NCI-H510A treated with DMSO at 0.1 percent for 48 hours (cell line): ENCODE measurements at places on chromosomes 5 and 9.
A peak's percentile ranks its signal among the peaks of the same experiment; 100 is the strongest.

- DNase-seq, result peak; percentile 10
Observed at GRCh38 chr5:66814146-66814991, 218.2 kb downstream of the MAST4 start.

GRCh38 chr5:159768243-159768642, 148.0 kb upstream of the ADRA1B start:
- no peak for DNase-seq

GRCh38 chr9:86825299-86825698, 122.0 kb downstream of the GAS1 start:
- no peak for DNase-seq

DNA sequence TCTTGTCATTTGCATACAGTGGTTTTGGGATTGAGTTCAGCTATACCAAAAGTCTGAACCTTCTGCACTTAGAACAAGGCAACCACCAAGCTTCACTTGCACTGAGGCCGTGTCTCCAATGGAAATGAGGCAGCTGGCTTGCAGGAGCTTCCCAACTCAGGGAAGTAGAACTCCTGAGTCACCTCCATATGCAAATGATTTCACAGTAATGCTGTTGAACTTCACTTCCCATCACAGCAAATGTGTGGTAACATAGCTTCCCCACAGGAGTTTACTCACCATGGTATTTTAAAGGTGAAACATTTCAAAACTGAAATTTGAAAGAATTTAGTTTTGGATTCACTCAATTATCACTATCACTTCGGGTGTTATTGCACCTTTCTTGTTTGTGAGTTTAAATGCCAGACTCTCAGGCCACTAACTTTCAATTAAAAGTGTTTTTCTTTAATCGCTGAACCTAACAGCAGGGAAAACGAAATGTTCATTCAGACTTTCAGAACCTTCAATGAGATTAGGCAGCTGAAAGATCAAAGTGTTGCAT, 9.0 kb downstream of the CD274 start:
- no peak for DNase-seq

- no peak for DNase-seq
Observed at GRCh38 chr9:130225071-130225470, 40.5 kb upstream of the HMCN2 start.

GRCh38 chr5:146124580-146124979, 19.2 kb upstream of the PLAC8L1 start:
- no peak for DNase-seq

- no peak for DNase-seq
Observed at GRCh38 chr5:35803191-35803651, 53.5 kb upstream of the IL7R start.

DNA sequence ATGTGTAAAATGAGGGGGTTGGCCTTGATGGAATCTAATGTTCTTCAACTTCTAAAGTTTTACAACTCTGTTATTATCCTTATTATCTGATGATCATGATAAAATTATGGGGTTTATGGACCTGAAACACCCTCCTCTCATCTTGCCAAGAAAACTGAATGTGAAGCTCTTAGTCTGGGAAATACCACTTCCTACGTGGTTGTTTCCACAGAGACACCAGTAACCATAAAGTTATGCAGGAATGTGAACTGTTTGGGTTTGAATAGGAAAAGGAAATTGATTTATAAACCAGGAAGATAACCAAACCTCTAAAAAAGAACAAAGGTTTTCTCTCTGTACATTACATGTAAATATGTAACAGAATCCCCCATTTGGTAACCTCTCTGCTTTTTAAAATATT, 28.3 kb upstream of the RAI14 start:
- no peak for DNase-seq

DNA sequence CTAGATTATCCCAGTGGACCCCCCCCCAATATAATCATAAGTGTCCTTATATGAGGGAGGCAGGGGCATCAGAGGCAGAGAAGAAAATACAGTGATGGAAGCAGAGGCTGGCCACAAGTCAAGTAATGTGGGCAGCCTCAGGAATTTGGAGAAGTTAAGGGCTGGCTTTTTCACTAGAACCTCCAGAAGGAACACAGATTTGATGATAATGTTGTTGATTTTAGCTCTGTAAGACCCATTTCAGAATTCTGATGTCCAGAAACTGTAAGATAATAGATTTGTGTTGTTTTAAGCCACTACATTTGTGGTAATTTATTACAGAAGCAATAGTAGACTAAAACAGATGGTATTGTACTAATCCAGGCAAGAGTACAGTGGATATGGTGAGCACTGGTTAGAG, 36.3 kb upstream of the LRRTM2 start:
- DNase-seq, result no peak

- DNase-seq, result no peak
Observed at GRCh38 chr9:83041771-83042170, 21.2 kb downstream of the RASEF start.

DNA sequence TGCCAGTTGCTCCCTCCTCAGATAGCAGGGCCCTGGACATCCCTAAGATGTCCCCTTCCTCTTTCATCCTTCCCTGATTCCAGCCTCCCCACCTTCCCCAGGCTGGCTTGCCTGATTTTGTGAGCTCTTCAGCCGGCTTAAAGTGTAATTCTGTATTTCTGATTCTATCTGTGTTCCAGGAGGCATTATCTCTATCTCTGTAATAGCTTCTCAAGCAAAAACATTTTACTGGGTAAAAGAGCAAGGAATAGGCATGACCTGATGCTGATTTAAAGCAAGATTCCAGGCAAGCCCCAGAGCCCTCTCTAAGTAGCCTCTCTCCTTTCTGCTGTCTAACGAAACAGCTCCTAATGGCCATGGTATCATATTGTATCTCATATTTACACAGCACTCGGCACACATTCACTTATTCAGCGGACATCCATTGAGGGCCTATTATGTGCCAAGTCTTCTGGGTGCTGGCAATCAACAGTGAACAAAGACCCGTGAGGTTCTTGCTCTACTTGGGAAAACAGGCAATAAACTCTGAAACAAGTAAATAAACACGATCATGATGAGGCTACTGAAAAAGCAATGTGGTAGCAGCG, 100.9 kb upstream of the MSX2 start:
- DNase-seq, result peak; percentile 87

GRCh38 chr5:64949331-64949730, 180.6 kb downstream of the CWC27 start:
- no peak for DNase-seq

DNA sequence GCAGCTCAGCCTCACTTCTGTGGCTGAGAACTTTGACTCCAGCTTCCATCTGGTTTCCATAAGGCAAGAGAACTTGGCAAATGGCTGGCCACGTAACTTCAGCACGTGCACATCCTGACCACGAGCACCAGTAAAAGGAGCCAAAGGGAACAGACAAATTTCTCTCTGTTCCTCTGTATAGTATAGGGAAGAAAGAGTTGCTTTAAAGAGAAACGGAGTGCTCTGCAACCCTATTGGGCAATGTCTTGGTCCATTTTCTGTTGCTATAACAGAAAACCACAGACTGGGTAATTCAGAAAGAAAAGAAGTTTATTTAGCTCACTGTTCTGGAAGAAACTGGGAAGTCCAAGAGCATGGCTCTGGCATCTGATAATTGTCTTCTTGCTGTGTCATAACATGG, 558.7 kb downstream of the ACTL7B start:
- DNase-seq, result no peak

- no peak for DNase-seq
Observed at GRCh38 chr9:121021301-121021700, 28.8 kb downstream of the C5 start.

GRCh38 chr9:134971196-134971595, 53.5 kb upstream of the FCN1 start:
- DNase-seq, result no peak

- DNase-seq, result no peak
Observed at GRCh38 chr9:27487927-27488326, 36.2 kb upstream of the IFNK start.

DNA sequence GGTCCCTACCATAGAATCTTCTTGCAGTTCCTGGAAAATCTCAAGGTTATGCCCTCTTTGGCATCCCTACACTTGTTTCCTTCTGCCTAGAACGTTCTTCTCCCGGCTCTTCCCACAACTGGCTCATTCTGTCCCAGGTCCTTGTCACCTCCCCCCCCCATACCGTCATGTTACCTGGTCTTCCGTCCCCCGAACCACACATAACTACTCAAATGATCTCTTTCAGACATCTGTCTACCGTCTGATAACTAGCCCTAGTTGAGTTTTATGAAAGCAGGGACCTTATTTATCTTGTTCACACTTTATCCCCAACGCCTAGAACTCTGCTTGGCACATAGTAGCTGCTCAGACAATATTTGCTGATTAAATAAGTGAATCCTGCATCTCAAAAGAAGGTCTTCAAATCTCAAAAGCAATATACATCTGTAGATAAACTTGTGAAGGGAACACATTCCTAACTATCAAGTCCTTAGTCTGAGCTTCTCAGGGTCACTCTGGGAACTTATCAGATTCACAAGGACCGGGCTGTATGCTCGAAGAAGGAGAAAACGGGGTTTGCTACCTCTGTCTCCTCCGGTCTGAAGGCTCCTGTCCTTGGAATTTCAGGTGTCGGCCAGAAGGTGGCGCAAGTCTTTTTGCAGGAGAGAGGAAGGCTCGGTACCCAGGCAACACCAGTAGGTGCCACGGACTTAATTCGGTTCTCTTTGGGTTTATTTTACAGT, 30.0 kb downstream of the LCP2 start:
- peak; percentile 55 for DNase-seq

DNA sequence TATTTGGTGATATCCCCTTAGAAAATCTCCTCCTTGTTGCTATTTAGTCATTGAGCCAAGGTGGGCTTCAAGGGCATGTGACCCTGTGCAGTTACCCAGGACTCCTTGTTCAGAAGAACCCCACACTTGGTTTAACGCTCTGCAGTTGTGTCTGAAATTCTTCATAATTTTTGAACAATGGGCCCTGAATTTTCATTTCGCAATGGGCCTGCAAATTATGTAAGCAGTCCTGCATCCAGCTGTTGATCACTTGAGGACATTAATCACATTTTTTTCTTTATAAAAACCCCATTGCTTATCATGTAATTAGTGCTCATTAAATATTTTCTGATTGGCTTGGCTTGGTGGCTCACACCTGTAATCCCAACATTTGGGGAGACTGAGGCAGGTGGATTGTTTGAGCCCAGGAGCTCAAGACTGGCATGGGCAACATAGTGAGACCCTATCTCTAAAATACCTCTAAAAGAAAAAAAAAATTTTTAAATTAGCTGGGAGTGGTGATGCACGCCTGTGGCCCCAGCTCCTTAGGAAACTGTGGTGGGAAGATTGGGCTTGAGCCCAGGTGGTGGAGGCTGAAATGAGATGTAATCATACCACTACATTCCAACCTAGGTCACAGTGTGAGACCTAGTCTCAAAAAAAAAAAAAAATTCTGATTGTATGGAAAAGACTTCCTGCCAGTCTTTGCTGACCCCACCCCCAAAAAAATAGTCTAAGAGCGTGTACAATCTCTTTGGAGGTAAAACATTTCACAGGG, 194.2 kb upstream of the HAPLN1 start:
- DNase-seq, result no peak

DNA sequence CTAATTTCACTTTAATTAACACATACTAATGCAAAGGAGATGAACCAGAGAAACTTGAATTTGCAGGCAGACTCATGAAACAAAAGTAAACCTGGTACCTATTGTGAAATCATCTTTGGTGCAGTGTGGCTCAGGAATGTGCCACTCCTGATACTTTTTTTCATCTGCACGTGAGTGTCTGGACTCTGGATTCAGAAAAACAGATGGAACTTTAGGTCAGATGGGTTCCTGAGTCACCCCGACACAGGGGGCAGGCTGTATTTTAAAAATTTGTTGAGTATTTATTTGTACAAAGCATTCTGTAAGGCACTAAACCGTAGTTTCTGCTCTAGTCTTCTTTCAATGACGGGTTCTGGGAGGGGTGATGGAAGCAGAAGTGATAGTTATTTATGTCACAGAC, 52.2 kb upstream of the TUT7 start:
- DNase-seq, result no peak

DNA sequence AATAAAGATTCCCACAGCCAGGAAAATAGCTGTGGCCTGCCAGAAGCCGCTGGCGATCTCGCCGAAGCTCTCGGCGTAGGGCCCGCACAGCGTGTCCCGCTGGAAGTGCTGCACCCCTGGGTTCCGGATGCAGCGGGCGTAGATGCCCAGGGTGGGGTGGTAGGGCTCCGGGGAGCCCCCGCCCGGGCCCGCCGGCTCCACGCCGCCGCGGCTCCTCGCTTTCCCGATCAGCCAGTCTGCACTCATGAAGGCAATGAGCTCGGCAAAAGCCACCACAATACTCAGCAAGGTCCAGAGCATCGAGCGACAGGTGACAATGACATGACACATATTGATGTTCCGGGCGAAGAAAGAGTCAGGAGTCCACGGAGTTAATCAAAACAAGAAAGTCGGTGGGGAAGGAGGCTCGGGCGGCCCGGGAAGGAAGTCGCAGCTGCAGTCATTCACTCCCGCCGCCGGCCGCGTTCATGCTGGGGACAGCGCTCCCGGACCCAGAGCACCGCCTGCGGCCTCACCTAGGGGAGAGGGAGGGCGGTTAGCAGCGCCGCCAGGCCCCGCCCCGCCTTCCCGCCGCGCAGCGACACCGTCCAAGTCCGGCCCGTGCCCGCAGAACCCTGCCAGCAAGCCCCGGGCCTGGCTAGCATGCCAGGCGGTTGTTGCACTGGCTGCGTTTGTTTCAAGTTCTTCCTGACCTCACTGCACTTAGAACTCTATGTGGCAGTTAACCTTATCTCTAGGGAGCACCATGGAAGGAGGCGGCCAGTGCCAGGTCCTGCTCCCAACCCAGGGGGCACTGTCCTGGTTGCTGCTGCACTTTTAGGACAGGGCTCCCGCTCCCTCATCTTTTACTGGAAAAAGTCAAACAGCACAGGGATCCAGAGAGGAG, 138.4 kb downstream of the LHFPL2 start:
- DNase-seq, result peak; percentile 43

DNA sequence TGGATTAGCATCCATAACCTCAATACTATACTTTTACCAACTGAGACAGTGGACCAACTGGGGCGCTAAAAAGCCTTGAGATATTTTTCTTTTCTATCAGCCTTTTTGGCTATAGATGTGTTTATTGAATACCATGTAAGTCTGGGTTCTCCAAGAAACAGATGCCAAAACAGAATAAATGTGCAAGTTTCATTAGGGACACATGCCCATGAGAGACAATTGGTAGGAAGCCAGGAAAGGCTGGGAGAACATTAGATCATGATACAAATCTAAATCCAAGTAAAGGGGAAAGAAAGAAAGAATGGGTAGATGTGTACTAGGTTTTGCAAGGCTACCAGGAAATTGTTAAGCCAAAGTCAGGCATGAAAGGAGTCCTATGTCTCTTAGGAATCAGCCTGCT, 152.5 kb downstream of the KCTD16 start:
- DNase-seq, result no peak

DNA sequence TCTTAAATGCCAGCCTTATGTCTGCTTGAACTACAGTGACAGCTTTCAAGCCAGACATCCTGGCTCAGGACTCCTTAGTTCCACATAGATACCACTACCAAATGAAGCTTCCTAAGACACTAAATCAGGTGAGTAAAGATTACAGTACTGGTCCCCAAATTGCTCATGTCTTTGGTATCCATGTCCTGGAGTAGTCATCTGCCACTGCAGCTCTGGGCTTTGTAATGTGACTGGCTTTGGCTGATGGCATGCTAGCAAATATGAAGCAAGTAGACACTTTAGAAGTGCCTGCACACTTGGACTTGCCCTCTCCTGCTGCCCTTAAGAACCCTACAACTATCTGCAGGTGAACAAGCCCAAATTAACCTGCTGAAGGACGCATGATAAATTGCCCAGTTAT, 334.9 kb downstream of the BNC2 start:
- no peak for DNase-seq
